ENCODE measurements at places on chromosomes 12 and 14. TPM values are rescaled to one million over a fixed set of nuclear protein-coding genes. Genes with fewer than 3 reads are reported as not detected.

The COX8C gene
- not detected for total RNA-seq

The FAR2 gene
- total RNA-seq = 18.2 TPM

The CCT2 gene
- total RNA-seq = 126 TPM

The IKZF4 gene
- total RNA-seq = 4.2 TPM

The P3H3 gene
- 7.5 TPM for total RNA-seq

The A2M gene
- total RNA-seq = 281 TPM

The PIWIL1 gene
- total RNA-seq = under 0.01 TPM

The RNASE3 gene
- total RNA-seq = not detected

GRCh38 chr12:121828826-121829225, 25.0 kb downstream of the SETD1B start:
- H3K4me3 ChIP-seq = no peak overlapping the region
- H3K27ac ChIP-seq = no peak overlapping the region
- H3K36me3 ChIP-seq = peaks cover 22% of the 10 kb centered on the region
- no peaks in the 10 kb centered on the region for H3K27me3 ChIP-seq
- no peak for DNase-seq

- H3K27ac ChIP-seq = no peak overlapping the region
- no peak for DNase-seq
- no peaks in the 10 kb centered on the region for H3K36me3 ChIP-seq
Observed at GRCh38 chr12:31588976-31589375, 2.0 kb downstream of the DENND5B start.

DNA sequence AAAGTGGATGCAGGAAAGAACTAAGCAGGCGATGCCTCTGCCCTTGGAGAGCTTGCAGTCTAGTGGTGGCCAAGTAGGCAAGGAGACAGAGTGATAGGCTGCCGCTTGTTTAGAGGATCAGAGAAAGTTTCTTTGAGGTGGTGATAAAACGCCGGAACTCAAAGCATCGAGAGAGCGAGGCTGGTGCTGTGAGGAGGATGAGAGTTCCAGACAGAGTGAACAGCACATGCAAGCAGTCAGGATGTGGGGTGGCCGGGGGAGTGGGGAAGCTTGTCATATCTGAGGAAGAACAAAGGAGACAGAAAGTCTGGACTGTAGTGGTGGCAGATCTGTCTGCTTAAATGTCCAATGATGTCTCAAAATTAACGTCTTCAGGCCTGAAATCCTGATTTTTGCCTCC, 319.7 kb downstream of the SNAPC1 start:
- H3K36me3 ChIP-seq = no peaks in the 10 kb centered on the region
- DNase-seq = no peak
- H3K27ac ChIP-seq = no peak overlapping the region
- H3K4me1 ChIP-seq = no peaks in the 10 kb centered on the region
- H3K27me3 ChIP-seq = no peaks in the 10 kb centered on the region
- no peak overlapping the region for H3K4me3 ChIP-seq

DNA sequence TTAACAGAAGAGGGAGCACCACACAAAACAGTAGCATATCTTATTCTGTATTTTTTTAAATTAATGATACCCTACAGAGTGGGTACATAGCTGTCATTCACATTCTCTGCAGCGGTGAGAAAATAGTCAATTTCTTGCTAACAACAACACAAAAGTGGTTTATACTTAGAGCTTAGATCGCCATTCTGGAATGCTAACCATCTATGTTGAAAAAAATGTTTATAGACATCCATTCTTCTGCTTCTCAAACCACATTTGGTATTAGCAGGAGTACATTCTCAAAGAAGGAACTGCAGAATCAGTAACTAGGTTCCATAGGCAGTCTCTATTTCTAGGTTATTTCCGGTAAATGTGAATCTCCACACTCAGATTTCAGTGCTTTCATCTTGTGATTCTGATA, 185.9 kb downstream of the PPFIA2 start:
- no peak overlapping the region for H3K27ac ChIP-seq
- no peaks in the 10 kb centered on the region for H3K27me3 ChIP-seq
- H3K36me3 ChIP-seq = no peaks in the 10 kb centered on the region
- H3K4me3 ChIP-seq = no peak overlapping the region

DNA sequence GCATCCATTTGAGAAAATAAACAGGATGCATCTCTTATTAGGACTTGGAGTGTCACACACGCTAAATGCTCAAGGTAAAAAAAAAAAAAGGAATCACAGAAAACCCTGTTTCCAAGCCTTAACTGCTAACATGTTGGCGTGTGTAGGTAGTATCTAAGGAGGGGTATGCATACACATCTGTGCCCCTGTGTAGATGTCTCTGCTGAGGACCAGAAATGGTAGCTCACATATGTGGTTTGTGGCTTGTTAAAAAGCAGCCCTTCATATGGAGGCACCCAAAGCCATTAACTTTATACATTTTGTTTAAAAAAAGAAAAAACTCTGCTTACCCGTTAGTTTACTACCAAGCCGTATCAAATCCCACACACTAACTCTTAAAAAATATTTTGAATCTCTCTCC, 314.1 kb downstream of the SNAPC1 start:
- H3K27ac ChIP-seq = no peak overlapping the region
- H3K4me3 ChIP-seq = no peak overlapping the region
- no peaks in the 10 kb centered on the region for H3K27me3 ChIP-seq
- no peaks in the 10 kb centered on the region for H3K36me3 ChIP-seq

DNA sequence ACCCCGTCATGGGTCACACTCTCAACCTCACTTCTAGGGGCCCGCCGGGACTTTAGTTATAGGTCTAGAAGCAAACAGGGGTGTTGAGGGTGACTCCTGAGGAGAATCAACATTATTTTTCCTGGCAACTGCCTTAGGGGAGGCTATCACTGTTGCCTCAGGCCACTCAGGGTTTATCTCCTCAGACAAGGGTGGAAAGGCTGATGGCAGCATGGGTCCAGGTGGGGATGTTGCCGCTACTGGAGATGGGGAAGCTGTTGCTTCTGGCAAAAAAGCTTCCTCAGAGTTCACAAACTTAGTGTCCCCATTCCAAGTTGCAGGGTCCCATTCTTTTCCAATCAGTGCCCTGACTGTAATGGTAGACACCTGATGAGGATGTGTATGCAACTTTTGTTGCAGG, 467.4 kb upstream of the RGS6 start:
- no peak overlapping the region for H3K4me3 ChIP-seq
- H3K4me1 ChIP-seq = no peaks in the 10 kb centered on the region
- H3K36me3 ChIP-seq = no peaks in the 10 kb centered on the region
- H3K27me3 ChIP-seq = no peaks in the 10 kb centered on the region
- no peak overlapping the region for H3K27ac ChIP-seq
- DNase-seq = no peak

GRCh38 chr12:50127546-50127945, 15.5 kb downstream of the COX14 start:
- no peaks in the 10 kb centered on the region for H3K4me1 ChIP-seq
- H3K27ac ChIP-seq = no peak overlapping the region
- no peak overlapping the region for H3K4me3 ChIP-seq
- no peaks in the 10 kb centered on the region for H3K36me3 ChIP-seq
- no peaks in the 10 kb centered on the region for H3K27me3 ChIP-seq

DNA sequence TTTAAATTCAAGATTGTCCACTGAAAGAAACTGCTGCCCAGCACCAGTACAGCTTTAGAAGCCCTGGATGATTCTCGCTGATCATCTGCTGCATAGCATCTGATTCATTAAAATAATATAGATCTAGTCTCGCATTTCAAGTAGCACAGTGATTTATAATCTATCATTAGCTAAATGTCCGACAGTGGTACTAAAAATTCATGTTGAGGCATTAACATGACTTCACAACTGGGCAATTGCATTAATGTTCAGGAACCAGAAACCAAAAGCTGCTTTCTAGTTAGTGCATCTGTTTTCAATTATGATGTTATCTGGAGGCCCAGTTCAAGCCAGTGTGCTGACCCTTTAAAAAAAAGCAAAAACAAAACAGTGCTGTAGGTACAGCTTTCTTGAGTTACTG, 1987.2 kb upstream of the SEL1L start:
- no peaks in the 10 kb centered on the region for H3K4me1 ChIP-seq
- H3K27me3 ChIP-seq = no peaks in the 10 kb centered on the region
- no peak overlapping the region for H3K27ac ChIP-seq
- no peak overlapping the region for H3K4me3 ChIP-seq
- H3K36me3 ChIP-seq = no peaks in the 10 kb centered on the region

DNA sequence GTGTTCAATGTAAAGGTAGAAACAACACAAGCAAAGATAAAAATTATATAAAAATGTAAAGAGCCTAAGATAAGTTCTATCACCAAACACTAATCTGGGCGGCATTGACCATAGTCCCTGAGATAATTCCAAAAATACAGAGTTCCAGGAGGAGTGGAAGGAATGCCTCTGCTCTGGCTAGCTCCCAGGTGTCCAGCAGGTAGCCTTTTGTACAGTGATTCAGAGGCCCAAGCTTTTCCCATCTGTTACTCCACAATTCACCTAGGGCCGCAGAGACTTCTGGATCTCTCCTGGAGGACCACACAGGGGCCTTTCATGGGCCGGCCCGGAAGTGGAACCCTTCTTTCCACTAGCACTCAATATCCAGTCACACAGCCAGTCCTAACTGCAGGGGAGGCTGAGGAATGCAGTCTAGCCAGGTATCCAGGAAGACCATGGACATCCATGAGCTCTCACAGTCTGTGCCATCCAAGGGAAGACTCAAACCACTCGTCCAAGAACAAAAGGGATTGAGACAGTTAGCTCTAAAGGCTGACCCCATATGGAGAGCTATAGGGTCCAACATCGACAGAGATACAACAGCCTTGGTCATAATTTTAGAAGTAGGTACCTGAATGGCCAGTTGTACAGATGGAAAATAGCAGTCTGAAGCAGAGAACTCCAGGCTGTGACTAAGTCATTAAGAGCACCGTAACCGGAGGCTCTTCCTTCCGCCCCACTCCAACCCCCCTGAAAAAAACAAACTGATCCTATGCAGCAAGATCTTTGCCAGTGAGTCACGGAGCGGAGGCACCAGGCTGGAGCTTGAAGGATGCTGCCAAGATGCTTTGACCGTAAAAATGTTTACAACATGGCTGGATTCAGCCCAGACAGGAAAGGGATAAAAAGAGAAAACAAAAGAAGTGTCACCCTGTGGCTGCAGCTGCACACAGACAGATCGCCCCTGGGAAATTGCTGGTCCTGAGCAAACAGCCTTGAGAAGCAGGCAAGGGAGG, 204.8 kb downstream of the NUAK1 start:
- DNase-seq = peak; percentile 50
- H3K27ac ChIP-seq = peak overlapping the region; percentile 15
- H3K4me1 ChIP-seq = no peaks in the 10 kb centered on the region
- no peak overlapping the region for H3K4me3 ChIP-seq
- H3K27me3 ChIP-seq = no peaks in the 10 kb centered on the region
- H3K36me3 ChIP-seq = no peaks in the 10 kb centered on the region

- H3K4me1 ChIP-seq = no peaks in the 10 kb centered on the region
- no peaks in the 10 kb centered on the region for H3K36me3 ChIP-seq
- no peak overlapping the region for H3K4me3 ChIP-seq
Observed at GRCh38 chr12:99769396-99769980, 121.9 kb downstream of the GARIN6 start.

GRCh38 chr14:65348137-65348536, 64.4 kb upstream of the FUT8 start:
- no peaks in the 10 kb centered on the region for H3K27me3 ChIP-seq
- no peak overlapping the region for H3K27ac ChIP-seq
- no peak for DNase-seq
- H3K4me3 ChIP-seq = no peak overlapping the region
- no peaks in the 10 kb centered on the region for H3K36me3 ChIP-seq

All from breast epithelium (tissue), 4 donors.